ENCODE measurements at places on chromosomes 11 and 22. TPM values are rescaled to one million over a fixed set of nuclear protein-coding genes. Genes with fewer than 3 reads are reported as not detected.

DNA sequence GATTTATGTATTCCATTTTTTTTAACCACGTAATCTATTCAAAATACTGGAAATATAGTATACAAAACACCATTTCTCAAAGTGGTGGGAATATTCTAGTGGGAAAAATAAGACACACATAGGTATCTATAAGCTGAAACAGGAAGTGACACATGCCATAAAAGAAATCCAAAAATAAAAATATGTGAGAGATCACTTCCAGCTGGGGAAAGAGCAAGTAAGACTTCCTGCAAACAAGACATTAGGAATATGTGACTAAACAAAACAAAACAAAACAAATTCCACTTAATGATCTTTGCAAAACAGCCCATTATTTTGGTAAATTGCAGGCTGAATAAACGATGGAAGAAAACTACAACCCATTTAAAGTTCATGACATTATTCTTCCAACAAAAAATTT lies 107.3 kb upstream of the CEP126 start:
- no peak for DNase-seq

DNA sequence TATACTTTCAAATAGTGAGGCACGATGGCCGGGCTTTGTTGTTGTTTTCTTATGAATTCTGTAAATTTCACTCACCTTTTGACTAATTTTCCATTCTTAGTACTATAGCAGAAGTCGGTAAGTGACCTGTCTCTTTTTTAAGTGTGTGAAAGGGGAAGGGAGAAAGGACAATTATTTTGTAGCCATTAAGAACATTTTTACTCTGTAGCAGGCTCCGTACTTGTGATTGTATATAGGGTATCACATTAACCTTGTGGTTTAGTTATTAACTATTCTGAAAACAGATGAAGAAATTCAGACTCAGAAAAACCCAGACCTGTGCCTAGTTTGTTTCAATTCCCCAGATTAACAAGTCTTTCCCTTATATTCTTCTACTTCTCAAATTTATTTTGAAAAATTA lies 78.7 kb downstream of the CASP12 start:
- no peak for DNase-seq

The TEF gene
- 20.2 TPM for total RNA-seq

DNA sequence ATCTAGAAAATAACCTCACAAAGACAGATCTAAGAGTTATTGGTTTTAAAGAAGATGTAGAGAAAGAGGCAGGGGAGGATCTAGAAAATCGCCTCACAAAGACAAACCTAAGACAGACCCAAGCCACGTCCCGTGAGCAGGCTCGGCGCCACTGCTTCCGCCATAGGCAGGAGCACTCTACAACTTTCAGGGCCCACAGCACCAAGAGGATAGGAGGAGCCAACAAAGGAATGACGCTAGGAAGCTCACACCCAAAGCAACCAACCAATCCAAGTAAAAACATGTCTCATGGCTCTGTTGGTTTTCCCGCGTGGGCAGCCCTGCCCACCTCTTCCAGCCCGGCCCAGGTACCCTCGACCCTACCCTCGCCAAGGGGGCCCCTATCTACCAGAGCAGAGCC lies 4167.4 kb upstream of the OR11H1 start:
- DNase-seq, result no peak
